Stimulated activated CD4-positive, alpha-beta T cell treated with anti-CD3 and anti-CD28 coated beads, Interleukin-1b, Interleukin-23, amount 100 ng/mL, for 1 hour (primary cell): ENCODE measurements at places on chromosomes 1 and 21.
A peak's percentile ranks its signal among the peaks of the same experiment; 100 is the strongest.

- peak; percentile 62 for DNase-seq
Measured at GRCh38 chr1:226674892-226675714, 64.0 kb downstream of the ITPKB start.

- DNase-seq: no peak
Measured at GRCh38 chr1:236522937-236523703, 662 bp upstream of the LGALS8 start.

DNA sequence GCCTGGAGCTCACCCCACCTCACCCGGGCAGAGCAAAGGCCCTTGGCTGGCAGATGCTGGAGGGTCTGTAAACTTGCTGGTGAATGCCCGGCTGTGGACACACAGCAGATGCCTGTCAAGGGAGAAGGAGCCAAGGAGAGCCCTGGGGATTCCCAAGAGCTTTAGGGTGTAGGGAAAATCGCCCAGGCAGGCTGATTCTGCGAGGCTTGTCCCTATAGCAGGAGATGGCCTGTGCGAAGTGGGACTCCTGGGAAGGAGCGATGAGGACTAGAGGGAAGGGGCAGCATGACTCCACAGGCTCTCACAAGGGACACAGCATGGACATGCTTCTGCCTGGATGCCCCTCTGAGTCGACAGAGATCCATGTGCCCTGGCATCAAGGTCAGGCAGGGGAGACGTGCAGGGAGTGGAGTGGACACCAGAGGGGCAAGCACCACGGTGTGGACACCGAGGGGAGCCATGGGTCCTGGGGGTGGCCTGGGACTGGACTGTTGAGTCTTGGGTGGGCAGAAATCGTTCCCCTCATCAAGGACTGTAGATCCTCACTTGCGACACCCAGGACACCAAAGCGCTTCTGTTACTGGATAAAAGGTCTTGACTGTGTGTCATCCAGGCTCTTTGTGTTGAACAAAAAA, 71.4 kb upstream of the ABCG1 start:
- no peak for DNase-seq

DNA sequence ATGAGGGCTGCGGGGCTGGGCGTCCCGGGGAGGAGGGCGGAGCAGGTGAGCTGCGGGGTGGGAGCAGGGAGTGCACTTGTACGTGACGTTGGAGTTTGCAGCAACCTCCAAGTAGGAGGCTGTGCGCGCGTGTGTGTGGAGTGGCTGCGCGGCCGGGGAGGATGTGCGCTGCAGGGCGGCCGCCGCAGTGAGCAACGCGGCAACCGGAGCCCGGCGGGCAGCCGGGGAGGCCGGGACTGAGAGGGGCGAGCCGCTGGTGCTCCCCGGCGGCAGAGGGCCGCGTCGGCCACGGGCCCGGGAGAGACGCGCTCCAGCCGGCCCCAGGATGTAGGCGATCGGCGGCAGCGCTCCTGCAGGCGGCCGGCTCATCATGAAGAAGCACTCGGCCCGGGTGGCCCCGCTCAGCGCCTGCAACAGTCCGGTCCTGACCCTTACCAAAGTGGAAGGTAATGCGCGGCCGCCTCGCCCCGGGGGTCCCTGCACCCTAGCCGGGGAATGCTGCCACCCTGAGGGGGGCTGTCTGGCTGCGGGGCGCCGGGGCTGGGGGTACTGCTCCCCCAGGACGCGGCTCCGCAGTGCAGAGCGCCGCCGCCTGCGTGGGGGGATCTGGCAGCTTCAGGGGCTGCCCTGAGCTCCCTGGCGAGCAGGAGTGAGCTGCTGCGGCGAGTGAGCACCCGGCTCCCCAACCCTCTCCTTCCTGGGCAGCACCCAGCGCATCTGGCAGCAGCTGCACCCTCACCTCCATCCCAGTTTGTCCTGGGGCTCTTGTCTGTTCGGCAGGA, 158.9 kb upstream of the COA6 start:
- no peak for DNase-seq

GRCh38 chr21:28100366-28100765, 892.3 kb downstream of the LTN1 start:
- no peak for DNase-seq

GRCh38 chr1:16167331-16168143, 11.7 kb upstream of the EPHA2 start:
- DNase-seq: peak; percentile 31

GRCh38 chr21:16117331-16117730, 387.5 kb downstream of the USP25 start:
- no peak for DNase-seq

DNA sequence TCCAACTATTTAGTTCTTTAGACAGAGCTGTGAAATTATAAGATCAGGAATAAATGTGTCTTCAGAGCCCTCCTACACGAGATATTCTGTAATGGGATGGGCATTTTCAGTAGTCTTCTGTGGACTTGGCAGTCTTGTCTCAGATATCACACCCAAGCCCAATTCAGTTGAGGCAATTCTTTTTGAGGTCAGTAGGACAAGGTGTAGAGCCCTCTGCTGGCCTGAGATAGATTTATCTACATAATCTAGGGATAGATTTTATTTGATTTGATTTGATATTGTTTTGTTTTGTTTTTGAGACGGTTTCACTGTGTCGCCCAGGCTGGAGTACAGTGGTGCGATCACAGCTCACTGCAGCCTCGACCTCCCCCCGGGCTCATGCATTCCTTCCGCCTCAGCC, 77.5 kb downstream of the FMN2 start:
- no peak for DNase-seq

- DNase-seq: no peak
Measured at GRCh38 chr1:59994302-59995198, 68.0 kb upstream of the CYP2J2 start.

- DNase-seq: no peak
Measured at GRCh38 chr1:171460018-171460620, 25.2 kb upstream of the PRRC2C start.

DNA sequence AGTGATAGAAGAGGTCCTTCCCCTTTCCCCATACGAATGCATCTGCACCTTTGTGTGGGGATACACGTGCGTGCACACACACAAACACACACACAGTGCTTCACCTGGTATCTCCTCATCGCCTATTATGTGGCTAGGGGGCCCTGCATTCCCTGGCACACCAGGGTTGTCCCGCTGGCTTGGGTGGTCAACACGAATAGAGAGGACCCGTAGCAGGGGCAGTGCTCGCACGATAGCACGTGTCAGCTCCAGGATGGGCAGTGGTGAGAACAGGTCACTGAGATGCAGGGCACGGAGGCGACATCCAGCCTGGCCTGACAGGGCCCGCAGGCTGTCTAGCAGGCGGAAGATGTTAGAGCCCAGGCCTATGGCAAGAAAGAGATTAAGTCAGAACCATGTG, 22.4 kb downstream of the LRRC41 start:
- DNase-seq: no peak

- DNase-seq: no peak
Measured at GRCh38 chr1:69553726-69554125, 14.0 kb upstream of the LRRC7 start.

DNA sequence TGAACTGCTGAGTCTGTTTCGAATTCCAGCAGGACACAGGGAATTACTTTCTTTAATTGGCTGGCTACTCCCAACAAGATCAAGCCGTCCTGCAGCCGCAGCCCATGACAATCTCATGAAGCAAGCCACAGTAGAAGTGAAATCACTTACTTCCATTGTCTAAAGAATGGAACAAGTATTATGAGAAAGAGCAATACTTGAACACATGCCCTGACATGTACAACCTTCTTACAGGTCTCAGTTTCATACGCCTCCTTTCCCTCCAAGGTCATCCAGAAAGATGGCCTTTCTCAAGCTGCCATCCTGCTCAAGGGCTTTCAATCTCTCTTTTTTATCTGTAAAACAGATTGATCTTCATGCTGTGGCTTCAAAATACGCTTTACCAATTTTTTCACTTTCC, 85.1 kb downstream of the PCSK9 start:
- no peak for DNase-seq

DNA sequence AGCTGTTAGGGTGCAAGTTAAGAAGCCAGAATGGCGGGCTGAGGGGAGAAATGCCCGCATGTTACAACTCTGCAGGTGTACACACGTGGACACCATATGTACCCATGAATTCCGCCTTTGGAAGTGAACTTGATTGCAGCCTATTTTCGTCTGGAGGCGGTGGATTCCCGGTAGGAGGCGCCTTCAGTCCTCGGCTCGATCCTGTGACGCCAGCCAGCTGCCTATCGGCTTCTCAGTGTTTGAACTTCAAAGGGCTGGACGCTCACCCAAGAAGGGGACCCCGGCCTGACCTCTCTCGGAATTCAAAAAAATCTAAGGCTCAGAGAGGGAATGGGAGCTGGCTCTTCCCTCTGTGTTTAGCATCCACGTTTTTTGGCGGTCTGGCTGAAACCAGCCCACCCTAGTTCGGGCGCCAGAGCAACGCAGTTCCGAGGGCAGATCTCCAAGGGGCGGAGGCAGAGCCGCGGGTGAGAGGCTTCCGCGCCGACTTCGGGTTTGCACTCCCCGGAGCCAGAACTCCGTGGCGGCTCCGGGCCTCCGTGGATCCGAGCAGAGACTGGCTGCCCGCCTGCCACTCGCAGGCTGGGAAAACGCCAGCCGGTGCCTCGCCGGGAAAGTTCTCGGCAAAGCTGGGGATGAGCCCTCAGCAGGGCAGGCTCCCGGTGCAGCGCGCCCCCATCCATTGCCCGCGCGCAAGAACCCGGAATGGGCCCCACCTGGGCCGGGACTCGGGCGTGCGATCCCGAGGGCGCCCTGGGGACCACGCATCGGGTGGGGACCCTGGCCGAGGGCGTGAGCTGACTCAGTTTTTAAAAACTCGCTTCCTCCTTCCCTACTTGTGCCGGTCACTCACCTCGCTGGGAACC, 996 bp upstream of the TMEM51 start:
- no peak for DNase-seq

DNA sequence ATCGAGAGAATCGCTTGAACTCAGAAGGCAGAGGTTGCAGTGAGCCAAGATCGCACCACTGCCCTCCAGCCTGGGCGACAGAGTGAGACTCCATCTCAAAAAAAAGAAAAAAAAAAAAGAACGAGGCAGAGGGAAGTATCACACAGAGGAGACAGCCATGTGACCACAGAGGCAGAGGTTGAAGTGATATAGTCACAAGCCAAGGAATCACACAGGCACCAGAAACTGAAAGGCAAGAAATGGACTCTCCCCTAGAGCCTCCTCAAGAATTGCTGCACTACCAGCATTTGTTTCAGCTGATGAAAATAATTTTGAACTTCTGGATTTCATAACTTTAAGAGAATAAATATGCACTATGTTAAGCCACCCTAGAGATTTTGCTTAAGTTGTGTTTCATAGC, 459.6 kb downstream of the PTPRC start:
- no peak for DNase-seq

- no peak for DNase-seq
Measured at GRCh38 chr1:190597294-190597693, 119.6 kb upstream of the BRINP3 start.

DNA sequence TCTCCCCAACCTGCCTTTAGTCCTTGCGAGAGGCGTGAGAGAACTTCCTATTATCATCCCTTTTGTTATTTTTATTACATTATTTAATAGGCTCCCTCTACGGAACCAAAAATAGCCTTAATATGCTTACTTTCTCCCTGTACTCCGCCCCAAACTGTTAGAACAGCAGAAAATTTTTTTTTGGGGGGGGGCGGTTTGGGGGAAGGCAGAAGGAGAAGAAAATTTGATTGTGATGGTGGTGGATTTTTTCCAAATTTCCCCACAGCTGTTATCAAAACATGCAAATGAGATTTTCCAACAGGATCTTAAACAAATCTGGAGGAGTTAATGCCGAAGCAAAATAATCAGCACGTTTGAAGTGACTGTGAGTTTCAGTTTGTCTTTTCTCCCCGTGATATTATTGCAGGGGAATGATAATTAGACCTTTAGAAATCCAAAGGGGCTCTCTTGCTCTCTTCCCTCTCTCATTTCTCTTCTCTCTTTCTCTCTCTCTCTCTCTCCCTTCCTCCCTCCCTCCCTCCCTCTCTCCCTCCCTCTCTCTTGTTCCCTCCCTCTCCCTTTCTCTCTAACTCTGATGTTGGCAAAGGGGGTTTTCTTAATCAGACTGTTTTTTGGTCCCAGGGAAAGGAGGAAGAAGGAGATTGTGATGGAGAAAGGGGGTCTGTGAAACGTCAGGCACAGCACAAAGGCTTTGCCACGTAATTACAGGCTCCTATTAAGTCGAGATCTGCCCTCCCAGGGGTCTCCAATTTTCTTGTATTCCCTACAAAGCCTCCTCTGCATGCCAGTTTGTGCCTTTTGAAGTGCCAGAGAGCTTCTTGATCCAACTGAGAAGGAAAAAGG, 1.1 kb upstream of the PRRX1 start:
- no peak for DNase-seq
